ENCODE measurements at places on chromosomes 6 and 20.
A peak's percentile ranks its signal among the peaks of the same experiment; 100 is the strongest.

- peak; percentile 98 for DNase-seq
These were observed 159.1 kb downstream of the TFAP2C start for GRCh38 chr20:56788041-56788670.

GRCh38 chr6:17851720-17852161, 135.7 kb downstream of the KIF13A start:
- DNase-seq, result peak; percentile 87

- DNase-seq, result no peak
These were observed 94.3 kb upstream of the NKX2-2 start for GRCh38 chr20:21607971-21608725.

GRCh38 chr6:29762781-29763214, 39.6 kb downstream of the HLA-F start:
- DNase-seq, result no peak

DNA sequence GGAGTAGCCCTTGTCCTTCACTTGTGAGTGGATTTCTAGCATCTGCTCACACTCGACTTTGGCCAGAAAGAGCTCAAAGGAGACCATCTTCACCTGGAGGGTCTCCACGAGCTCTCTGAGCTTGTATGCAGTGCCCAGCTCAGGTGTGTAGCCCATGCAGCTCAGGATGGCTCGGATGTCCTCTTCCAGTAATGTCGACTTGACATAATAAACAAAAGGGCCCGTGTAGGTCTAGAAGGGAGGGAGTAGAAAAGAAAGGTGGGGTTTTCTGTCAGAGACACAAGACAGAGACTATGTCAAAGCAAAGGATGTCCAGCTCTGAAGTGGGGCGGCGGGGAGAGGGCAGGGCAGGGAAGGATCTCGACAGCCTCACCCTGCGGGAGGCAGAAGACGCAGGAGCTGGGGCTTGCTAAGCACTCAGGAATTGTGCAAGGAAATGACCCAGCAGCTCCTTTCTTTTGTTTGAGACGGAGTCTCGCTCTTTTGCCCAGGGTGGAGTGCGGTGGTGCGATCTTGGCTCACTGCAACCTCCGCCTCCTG, 8.6 kb downstream of the SPATA2 start:
- no peak for DNase-seq

GRCh38 chr6:123316733-123317323, 319.9 kb downstream of the TRDN start:
- DNase-seq, result peak; percentile 7

DNA sequence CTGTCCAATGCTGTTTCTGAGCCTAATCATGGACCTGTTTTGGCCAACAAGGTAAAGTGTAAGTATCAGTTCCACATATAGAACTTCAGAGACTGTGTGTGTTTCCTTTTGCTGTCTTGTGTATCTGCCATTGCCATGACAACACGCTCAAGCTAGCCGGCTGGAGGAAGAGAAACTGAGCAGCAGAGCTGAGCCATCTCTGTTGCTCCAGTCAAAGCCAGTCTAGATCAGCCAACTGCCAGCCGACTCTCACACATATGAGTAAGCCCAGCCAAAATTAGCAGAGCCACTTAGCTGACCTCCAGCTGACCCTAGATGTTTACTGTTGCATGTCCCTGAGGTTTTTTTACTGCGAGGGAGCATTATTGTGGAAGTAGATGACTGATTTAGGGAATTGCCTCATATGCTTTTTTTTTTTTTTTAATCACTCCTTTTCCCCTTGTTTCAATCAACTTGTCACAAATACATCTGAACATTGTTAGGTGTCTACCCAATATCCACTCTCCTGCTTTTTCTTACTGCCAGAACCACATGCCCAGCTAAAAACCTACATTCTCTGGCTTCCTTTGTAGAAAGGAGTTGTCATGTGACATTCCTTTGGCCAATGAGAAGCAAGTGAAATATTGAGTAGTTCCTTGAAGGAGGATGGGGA, 304.3 kb upstream of the SUPT3H start:
- peak; percentile 81 for DNase-seq

- DNase-seq, result no peak
These were observed 43.9 kb downstream of the EBF4 start for GRCh38 chr20:2736441-2736840.

DNA sequence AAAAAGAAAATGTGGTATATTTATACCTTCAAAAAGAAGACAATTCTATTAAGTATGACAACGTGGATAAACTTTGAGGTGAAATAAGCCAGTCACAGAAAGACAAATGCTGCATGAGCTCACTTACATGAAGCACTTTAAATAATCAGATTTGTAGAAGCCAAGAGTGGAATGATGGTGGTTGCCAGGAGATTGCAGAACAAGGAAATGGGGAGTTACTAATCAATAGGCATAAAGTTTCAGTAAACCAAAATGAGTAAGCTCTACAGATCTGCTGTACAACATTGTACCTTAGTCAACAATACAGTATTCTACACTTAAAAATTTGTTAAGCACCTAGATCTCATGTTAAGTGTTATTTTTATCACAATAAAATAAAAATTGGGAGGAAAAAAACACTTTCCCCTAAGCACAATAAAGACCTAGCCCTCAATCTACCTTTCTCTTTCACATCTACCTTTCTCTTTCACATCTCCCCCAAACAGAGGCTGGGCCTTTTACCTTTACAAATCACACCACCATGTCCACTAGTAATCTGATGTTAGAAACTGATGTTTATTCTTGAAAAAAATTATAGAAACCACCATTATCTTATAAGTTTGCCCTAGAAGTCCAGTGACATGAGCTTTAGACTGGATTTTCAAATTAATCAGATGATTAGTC, 73.9 kb downstream of the PKIB start:
- DNase-seq, result no peak

DNA sequence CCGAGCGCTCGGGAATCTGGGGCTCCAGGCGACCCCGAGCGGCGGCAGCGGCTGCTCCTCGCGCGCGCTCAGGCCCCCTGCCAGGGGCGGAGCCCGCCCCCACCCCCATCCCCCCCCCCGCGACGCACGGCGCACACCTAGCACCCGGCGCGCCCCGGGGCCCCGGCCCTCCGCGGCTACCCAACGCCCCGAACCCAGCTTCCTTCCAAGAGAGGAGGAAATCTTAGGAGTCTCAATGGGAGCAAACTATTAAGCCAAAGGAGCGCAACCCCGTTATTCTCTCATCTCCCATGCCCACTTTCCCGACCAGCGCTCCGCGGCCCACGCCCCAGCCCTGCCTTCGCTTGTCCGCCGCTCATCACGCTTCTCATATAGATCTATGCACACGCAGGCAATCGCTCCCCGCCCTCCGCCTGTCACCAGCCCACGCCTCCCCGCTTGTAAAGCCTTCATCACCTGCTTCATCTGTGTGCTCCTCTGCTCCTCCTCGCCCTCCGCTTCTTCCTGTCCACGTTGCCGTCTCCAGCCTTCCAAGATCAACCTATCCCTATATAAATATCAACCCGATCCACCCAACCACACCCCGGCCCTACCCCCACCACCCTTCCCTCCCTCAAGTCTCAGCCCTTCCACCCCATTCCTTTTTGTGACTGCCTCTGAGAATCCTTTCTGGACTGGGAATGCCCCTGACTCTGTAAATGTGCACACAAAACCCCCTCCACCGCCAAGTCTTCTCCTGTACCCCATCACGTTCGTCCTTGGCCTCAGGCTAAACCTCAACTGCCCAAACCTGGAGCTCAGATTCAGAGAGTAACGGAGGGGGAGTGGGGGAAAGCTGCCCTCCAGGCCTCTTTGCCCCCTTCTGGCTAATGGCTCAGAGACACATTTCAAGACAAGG, at the start of gene DLK2:
TSS of gene DLK2 (minus strand) at position 18 of the 898 bp plus-strand sequence. CDS start 723 bp downstream, outside the sequence.
- no peak for DNase-seq

GRCh38 chr6:74891349-74891831, 314.5 kb downstream of the COL12A1 start:
- no peak for DNase-seq

GRCh38 chr6:991192-991591, 298.3 kb upstream of the EXOC2 start:
- DNase-seq, result no peak

DNA sequence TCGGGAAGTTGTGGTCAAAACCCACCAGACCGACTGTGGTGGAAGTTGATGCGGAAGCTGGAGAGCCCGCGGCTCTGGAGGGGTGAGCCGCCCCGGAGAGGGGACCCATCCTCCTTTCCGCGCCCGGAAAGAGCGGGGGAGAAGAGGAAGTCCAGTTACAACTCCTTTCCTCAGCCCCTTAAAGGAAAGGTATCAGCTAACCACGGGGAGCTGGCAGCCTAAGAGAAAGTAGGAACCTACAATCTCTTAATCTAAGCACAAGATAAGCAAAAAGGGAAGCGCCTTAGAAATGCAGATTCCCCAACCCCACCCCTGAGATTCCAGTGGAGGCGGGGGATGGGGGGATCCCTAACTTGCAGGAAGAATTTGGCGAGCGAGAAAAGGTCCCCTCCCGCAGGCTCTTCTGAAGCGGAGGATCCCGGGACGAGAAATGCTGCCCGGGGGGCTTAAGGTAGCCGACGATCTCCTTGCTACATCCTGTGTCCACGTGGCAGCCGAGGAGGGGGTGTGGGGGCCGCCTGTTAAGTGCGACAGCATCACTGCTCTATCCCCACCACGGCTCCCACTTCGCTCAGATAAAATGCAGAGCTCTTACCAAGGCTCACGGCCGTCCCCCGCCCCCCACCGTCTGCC, 87.5 kb downstream of the ZFP64 start:
- peak; percentile 11 for DNase-seq

DNA sequence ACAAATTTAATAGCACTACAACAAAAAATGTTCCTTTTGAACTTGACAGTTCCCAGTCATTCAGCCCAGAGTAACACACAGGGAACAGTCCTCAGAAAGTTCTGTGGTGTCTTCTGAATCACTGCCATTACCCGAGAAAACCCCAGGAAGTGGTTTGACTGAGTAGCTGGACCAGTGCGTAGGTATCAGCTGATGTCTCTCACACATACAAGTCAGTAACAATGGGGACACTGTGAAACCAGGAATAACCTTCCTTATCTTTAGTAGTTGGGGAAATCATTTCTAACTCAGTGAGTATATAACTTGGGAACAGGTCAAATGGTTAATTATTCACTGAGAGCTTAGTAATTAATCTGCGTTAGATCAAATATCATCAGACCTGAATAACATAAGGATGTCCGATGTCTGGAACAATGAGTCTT, 73.1 kb downstream of the HIVEP2 start:
- DNase-seq, result peak; percentile 91

DNA sequence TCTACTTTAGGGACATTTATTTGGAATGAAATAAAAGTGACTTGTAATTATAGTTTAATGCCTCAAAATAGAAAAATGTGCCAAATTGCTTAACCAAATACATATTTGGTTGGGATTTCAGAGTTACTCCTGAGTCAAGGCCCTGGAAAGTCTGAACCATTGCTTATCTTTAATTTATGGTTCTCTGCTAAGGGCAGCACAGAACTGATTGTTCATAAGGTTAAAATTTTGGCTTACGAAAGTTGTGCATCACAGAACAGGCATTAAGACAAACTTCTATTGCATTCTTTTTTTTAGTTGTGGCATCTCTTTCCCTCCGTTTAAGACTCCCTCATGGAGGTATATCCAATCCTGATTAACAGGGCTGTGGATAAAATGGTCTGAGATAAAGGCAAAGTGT, 92.2 kb upstream of the TENT5A start:
- peak; percentile 94 for DNase-seq

- no peak for DNase-seq
These were observed 78.7 kb downstream of the PLCB1 start for GRCh38 chr20:8210749-8211148.

DNA sequence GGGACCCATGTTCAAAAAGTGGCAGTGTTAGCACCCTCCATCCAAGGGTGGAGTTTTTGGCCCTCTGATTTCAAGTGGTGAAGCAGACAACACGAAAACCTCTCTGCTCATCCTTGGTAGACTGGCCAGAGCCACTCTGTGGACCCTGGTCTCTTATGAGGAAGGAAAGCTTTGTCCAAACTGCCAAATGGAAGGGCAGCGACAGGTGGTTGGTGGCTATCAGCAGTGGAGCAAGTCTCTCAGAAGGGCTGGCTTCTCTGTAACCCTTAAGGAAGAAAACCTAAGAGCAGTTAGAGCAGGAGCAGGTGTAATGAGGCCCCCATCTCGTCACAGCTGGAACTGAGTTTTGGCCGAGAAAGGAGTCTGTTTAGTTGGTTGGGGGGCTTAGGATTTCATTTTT, 155.8 kb downstream of the SLC16A10 start:
- DNase-seq, result no peak

DNA sequence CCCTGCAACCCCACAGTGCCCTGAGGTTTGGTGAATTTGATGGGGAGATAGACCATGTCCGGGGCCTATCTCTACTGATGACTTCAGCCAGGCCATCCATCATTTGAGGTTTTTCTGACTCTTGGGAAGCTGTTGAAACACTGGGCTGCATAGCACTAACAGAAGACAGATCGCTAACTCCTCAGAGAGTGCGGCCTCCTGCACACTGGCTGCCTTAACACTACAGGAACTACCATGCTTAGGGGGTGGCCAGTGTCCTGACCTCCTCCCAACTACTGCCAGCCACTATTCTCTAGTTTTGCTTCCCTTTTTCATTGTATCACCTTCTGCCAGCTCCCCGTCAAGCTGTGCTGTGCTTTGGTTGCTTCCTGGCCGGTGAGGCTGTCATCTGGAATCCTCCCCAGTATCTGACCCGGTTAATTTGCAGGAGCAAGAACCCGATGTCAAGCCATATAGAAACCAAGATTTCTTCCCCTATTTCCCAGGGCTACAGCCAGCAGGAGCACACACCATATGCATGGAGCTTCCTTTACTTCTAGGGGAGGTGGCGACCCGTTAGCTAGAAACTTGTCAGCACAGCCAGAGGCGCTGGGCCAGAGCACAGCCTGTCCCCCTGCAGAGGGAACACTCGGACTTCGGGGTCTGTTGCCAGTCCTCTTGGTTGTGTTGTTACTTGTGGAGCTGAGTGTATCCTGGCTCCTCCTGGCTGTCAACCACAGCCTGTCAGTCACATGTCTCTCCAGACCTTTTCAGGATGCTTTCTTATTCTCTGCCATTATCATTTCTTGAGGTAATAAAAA, 57.3 kb upstream of the TRAF3IP2 start:
- DNase-seq, result peak; percentile 88

- DNase-seq, result no peak
These were observed 2.1 kb downstream of the BTN1A1 start for GRCh38 chr6:26502165-26502564.

DNA sequence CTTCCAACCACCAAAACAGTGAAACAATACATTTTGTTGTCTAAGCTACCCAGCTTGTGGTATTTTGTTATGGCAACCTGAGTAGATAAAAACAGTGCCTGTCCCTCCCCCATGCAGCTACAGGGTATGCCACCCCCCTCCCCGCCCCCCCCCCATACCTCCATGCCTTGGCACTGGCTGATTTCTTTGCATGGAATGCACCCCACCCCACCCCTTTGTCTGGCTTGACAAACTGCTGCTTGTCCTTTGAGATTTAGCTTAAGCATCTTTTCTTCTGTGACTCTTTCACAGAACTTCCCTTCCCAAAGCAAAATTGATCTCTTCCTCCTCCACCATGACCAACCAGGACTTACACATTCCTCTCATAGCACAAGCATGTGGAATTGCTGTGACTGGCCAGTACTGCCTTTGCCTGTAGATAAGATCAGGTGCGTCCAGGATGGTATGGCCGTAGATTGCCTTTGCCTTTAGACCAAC, 64.6 kb upstream of the ADGRF1 start:
- no peak for DNase-seq

All from amniotic epithelial cell (primary cell).